ENCODE measurements at places on chromosomes 4 and X.

DNA sequence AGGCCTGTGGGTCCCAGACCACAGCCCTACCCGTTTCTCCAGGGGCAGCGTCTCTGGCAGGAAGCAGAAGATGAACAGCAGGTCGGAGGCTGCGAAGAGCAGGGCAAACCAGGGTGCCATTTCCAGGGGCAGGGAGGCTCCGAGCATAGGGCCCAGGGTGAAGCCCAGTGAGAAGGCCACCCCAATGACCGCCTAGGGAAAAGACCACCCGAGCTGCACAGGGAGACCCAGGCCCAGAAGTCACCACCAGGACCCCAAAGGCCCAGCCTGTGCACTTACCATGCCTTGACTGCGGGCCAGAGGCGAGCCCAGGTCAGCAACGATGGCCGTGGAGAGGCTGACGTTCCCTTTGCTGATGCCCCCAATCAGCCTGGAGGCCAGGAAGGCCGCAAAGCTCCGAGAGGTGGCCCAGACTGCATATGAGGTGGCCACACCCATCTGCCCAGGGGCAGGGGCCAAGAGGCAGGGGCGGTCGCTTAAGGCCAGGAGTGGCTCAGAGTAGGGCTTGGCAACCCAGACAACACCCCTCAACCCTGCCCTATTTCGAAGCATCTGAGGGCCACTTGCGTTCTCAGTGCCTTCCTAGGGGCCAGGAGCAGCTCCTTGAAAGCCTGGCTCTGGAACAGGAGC, 30.8 kb downstream of the NOP14 start:
- DNase-seq = no peak

- no peak for DNase-seq
These were observed at the start of gene HOPX for GRCh38 chr4:56681158-56681852. TSS of gene HOPX (minus strand) at chr4:56681296. CDS start at chr4:56657816, 23,480 bp downstream.

GRCh38 chr4:61500883-61501282, 300.8 kb downstream of the ADGRL3 start:
- DNase-seq = no peak

GRCh38 chr4:16659694-16660093, 238.8 kb downstream of the LDB2 start:
- no peak for DNase-seq

DNA sequence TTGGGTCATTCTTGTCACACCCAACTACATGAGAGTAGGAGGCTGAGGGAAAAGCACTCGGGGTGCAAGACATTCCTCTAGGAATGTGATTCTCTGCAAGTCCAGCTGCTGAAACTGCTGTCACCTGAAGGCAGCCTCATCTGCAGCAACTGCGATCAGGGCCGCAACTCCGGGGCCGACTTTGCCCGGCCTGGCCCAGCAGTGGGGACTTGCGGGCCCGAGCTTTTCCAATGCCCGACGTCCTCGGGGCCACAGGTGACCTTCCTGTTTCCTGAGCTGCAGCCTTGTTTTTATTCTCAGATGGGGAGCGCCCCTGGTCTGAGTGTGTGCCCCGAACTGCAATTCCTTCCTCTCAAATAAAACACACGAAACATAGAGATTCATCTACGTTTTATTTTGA, 104.7 kb upstream of the NKX1-1 start:
- no peak for DNase-seq

Data from stimulated activated CD8-positive, alpha-beta memory T cell treated with anti-CD3 and anti-CD28 coated beads, Interleukin-15, amount 100 ng/mL, for 1 hour (primary cell).